ENCODE measurements at places on chromosomes 3 and 15.

DNA sequence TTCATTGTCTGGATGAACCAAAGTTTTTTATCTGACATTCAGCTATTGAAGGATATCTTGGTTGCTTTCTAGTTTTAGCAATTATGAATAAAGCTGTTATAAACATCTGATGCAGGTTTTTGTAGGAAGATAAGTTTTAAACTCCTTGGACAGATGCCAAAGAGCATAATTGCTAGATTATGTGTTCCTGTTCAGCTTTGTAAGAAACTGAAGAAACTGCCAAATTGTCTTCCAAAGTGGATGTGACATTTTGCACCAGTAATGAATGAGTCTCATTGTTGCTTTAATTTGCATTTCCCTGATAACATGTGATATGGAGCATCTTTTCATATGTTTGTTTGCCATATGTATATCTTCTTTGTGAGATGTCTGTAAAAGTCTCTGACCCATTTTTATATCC lies 239.9 kb upstream of the TTC14 start:
- no peak for DNase-seq

- DNase-seq, result no peak
Observed at GRCh38 chr3:60579734-60580133, 671.5 kb downstream of the FHIT start.

GRCh38 chr3:128523591-128523990 lies 30.6 kb upstream of the GATA2 start:
- DNase-seq, result no peak

GRCh38 chr3:115804713-115805119 lies 181.4 kb downstream of the GAP43 start:
- no peak for DNase-seq

DNA sequence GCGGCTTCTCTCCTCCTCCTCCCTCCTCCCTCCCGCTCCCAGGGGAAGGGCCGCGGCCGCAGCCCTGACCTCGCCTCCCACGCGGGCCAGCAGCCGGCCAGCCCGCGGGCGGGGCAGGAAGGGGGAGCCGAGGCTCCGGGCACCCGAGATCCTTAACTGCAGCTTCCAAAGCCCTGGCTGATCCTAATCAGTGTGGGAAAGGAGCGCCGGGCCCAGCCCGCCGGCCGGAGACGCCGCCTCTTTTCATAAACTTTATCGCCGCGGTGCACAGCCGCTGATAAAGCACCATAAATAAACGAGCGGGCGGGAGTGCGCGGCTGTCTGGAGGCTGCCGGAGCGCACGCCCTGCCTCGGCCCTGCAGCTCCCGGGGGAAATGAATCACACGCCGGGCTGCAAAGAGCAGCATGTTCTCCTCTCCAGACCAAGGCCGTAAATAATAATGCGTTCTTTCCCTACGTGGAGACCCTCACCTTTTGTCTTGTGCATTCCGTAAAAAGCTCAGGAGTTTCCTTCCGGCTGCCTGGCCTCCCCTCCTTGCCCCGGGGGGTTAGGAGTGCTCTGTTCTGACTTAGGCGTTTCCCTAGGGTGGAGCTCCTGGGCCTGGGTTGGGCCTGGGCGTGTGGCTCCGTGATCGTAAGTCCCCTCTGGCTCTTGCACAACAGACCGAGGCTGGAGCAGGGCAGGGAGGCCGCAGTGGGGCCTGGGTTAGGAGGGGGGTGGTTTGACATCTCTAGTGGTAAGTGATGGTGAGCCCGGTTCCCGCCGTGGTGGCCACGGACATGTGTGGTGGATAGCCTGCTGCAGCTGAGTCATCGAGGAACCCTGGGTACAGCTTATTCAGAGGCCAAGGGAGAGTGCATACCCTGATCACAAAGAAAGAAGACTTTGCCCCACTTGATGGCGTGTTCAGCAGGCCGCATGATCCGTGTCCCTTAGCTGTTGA lies 132.6 kb upstream of the HES1 start:
- DNase-seq, result peak; percentile 34

GRCh38 chr3:30644615-30645014 lies 38.2 kb downstream of the TGFBR2 start:
- DNase-seq, result no peak

GRCh38 chr15:96230526-96231181 lies 99.8 kb upstream of the NR2F2 start:
- no peak for DNase-seq

GRCh38 chr15:45847645-45848044 lies 212.8 kb downstream of the SQOR start:
- no peak for DNase-seq

DNA sequence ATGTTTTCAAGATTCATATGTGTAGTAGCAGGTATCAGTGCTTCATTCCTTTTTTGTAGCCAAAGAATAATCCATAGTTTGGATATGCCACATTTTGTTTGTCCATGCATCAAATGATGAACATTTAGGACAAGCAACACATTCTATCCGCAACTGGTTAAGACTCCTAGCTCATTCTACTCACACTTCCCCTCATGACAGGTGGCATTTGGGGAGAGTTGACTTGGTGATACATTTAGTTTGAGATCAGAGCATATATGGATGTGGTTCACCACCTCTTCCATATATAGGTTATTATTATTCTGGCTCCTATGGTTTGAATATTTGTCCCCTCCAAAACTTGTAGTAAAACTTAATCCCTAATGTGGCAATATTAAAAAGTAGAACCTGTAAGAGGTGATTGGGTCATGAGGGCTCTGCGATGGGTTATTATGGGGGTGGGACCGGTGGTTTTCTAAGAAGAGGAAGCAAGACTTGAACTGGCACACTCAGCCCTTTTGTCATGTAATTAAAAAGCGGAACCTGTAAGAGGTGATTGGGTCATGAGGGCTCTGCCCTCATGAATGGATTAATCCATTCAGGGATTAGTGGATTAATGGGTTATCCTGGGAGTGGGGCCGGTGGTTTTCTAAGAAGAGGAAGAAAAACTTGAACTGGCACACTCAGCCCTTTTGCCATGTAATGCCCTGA lies 75.3 kb upstream of the HRH1 start:
- DNase-seq, result no peak

GRCh38 chr3:4413467-4413866 lies 53.6 kb downstream of the SUMF1 start:
- DNase-seq, result no peak

- no peak for DNase-seq
Observed at GRCh38 chr3:132682201-132682600, 22.1 kb downstream of the UBA5 start.

GRCh38 chr3:150965436-150965835 lies 7.1 kb downstream of the CLRN1 start:
- no peak for DNase-seq

DNA sequence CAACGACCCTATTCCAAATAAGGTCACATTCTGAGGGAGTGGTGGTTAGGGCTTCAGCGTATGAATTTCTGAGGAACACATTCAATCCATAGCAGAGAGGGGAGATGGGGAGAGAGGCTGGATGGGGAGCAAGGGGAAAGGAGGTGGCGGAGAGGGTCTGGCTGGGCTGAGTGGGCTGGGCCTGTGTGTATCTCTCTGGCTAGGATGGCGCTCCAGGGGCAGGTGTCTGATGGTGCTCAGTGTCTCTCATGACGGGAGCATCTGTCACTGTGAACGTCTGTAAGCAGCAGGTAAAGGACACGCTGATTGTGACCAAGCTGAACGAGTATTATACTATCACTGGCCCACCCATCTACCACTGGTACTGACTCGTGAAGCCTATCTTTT lies 159.6 kb downstream of the XXYLT1 start:
- no peak for DNase-seq

DNA sequence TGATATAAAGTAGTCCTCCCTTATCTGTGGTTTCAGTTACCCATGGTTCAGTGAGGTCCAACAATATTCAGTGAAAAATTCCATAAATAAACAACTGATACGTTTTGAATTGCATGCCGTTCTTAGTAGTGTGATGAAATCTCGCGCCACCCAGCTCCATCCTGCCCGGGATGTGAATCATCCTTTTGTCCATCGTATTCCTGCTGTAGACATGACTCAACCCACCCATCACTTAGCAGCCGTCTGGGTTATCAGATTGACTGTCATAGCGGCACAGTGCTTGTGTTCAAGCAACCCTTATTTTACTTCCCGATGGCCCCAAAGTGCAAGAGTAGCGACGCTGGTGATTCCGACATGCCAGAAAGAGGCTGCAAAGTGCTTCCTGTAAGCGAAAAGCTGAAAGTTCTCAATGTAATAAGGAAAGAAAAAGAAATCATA lies 48.0 kb upstream of the MEX3B start:
- no peak for DNase-seq

DNA sequence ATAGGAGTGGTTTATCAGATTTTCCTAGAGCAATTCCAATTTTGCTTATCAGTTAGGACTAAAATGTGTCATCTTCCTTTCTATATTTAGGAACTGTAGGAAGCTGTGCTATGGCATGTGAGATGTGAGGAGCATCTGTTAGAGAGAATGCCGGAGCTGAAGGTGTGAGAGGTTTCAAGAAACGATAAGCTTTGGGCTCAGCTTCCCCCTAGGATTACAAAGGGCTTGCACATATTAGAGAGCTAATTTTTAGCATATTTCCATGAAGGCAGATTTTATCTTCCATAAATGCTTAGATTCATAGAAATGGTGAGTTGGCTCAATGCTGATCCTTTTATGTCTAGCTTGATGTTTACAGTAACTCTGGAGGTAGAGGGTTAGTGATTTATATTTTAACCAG lies 120.2 kb downstream of the CNTN4 start:
- no peak for DNase-seq

- DNase-seq, result no peak
Observed at GRCh38 chr3:142981108-142981507, 17.6 kb upstream of the PAQR9 start.

- DNase-seq, result no peak
Observed at GRCh38 chr15:48643776-48644466, 1.6 kb downstream of the FBN1 start.

DNA sequence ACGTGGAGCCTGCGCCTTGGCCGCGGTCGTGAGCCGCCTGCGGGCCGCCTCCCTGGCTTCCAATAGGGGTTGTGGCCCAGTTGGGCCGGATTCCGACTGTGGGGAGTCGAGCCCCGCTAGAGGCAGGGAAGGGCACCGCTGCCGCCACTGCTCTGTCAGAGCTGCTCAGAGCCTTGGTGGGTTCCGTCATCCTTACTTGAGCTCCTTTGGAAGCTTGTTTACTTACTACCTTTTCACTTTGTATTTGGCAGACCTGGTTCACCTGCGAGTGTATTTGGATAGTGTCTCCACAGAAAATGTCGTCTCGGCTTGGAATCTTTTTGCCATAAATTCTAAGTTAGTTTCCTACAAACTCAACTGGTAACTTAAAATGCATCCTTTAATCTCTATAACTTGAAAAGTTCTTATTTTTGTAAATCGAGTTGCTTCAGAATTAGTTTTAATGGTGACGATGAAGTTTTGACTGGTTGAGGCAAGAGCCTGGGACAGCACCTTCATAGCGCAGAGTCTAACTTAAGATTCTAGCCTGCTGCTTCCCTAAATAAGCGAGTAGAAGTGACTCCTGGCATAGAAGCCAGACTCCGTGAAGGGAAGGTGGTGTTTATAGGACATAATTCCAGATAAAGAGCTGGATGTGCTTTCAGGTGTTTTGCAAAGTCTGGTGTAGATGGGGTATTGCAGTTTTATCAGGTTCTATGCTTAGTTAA lies 800 bp downstream of the DAG1 start:
- DNase-seq, result no peak

DNA sequence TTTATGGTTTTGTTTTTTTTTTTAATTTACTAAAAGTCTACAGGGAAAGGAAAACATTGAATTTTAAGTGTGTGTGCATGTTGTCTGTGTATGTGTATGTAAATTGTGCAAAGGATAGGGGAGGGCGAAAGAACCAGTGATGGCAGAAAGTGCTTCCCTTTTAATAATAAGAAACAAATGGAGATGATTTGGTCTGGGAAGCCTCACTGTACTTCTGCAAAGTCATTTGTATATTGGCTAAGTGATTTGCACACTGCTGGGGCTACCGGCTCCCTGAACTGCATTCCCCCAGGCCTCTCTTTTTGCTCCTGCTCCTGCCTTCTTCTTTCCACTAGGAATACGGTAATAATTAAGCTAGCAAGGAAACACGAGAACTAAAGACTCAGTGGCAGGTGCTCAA lies 101.2 kb downstream of the CD47 start:
- no peak for DNase-seq

- no peak for DNase-seq
Observed at GRCh38 chr3:37833302-37834186, 28.1 kb upstream of the CTDSPL start.

GRCh38 chr3:5194801-5195509 lies 7.4 kb downstream of the EDEM1 start:
- no peak for DNase-seq

GRCh38 chr15:55270291-55270690 lies 19.3 kb downstream of the RAB27A start:
- DNase-seq, result no peak

DNA sequence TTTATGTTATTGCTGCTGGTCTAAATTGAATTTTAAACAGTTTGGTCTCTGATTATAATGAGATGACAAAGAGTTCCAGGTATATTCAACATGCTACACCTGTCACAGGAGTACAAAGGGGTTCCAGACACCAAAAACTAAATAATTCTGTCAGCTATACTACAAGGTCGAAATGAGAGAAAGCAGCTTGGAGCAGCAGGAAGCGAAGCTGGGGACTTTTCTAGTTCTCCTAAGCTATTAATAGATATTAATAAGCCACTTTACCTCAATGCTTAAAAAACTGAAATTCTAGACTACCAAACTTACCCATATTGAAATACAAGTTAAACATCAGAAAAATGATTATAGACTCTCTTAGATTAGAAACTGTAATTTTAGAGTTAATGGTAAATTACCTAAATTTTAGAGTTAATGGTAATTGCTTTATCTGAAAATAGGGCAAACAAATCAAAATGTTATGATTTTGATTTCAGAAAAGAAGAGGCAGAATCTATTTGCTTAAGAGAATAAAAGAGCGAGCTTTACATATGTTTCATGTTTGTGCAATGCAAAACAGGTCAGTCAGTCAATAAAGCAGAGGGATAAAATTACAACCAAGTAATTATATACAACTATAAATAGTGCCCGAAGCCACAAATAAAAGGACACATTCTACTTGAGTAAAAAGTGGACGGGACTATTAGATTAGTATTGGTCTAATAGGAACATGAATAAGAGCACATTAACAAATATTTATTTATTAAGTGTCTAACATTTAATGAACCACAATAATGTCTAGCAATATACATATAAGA lies 16.8 kb downstream of the HSPBAP1 start:
- no peak for DNase-seq

- DNase-seq, result no peak
Observed at GRCh38 chr15:60975218-60975617, 253.9 kb downstream of the RORA start.

- DNase-seq, result no peak
Observed at GRCh38 chr3:112005091-112005672, 6.5 kb downstream of the TAGLN3 start.

- DNase-seq, result no peak
Observed at GRCh38 chr3:191961529-191961928, 500.6 kb downstream of the PYDC2 start.

GRCh38 chr3:128007033-128007424 lies 45.2 kb upstream of the SEC61A1 start:
- no peak for DNase-seq

DNA sequence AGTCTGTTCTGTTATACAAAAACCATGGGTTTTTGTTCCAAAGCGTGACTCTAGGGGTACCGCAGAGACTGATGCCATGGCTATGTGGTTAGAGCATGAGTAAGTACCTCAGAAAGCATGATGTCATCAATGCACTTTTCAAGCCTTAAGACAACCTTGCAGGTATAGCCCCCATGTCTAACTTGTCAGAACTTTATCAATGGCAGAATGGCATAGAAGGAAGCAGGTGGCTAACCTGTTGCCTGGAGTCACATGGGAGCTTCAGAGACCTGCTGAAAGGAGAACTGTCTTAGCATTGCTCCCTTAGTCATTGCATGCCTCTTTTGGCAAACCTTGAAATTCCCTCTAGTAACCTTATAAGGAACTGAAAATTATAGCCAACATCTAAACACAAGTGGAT lies 52.5 kb downstream of the EOMES start:
- DNase-seq, result no peak
